CD4-positive, alpha-beta T cell treated with Interleukin-15 for 1 hour (primary cell): ENCODE measurements at places on chromosomes 3 and 15.

- DNase-seq = no peak
Measured at GRCh38 chr15:57323806-57324589, 52.3 kb upstream of the CGNL1 start.

DNA sequence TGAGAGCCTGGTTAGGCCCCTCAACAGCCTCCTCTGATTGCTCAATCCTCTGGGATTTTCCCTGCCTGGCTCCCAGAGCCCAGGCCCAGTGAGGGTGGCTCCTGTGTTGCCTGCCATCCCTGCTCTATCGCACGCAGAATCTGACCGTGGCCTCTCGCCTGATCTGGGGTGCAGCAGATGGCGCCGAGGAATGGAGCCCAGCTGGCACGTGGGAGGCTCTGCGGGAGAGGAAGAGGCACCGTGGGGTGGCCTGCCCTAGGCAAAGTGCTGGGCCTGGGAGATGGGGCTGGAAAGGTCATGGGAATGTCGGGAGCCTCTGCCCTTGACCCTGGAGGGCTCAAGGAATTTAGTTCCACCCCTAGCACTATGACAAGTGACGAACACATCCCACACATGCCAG, 10.3 kb downstream of the SV2B start:
- no peak for DNase-seq

DNA sequence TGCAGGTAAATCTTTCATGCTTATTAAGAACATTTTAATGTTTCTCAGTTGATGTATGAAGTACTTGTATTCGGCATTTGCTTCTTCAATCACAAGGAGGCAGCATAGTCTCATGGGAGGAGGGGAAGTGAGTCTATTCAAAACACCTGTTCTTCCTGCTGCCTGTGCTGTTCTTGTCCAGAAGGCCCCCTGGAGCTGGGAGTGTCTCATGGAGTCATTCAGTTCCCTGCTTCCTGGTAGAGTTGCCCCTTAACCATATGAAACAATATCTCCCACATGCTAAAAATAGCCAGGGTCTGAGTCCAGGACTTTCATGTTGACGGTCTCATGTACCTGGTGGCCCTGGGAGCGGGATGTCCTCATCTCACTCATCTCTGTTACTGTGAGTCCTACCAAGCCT, 15.5 kb upstream of the PPP1R2 start:
- no peak for DNase-seq

DNA sequence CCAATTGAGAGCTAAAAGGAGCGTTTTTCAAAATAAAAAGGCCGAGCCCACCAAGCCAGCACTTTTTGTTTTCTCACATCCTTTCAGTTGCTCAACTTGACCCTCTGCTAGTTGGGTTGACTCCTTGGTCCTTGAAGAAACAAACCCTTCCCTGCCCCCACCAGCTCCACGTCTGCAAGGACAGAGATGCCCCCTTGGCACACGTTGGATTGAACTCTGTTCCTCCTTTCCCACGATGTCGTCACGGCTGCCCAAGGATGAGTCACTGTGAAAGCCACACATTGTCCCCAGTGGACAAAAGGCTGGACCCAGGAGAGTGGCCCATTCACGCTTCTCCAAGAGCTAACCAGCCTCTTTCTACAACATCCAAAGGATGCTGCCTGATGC, 43.0 kb upstream of the SPATA12 start:
- no peak for DNase-seq

- no peak for DNase-seq
Measured at GRCh38 chr3:117485841-117486240, 776.3 kb downstream of the TUSC7 start.

DNA sequence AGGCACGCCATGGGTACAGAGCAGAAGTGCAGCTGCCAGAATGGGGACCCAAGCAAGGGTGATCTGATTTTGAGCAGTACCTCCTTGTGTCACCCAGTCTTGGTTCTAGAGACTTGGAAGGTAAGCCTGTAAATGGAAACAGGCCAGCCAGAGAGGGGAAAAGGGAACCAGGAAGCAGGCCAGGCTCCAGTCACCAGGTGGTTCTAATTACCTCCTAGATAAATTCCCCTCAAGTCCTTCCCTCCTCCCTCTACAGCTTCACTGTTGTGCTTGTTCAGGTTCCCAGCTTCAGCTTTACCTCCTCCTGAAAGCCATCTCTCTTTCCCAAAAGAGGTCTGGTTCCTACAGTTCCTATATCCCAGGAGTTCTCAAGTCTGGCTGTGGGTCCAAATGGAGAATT, 58.8 kb upstream of the SLC7A14 start:
- DNase-seq = no peak

DNA sequence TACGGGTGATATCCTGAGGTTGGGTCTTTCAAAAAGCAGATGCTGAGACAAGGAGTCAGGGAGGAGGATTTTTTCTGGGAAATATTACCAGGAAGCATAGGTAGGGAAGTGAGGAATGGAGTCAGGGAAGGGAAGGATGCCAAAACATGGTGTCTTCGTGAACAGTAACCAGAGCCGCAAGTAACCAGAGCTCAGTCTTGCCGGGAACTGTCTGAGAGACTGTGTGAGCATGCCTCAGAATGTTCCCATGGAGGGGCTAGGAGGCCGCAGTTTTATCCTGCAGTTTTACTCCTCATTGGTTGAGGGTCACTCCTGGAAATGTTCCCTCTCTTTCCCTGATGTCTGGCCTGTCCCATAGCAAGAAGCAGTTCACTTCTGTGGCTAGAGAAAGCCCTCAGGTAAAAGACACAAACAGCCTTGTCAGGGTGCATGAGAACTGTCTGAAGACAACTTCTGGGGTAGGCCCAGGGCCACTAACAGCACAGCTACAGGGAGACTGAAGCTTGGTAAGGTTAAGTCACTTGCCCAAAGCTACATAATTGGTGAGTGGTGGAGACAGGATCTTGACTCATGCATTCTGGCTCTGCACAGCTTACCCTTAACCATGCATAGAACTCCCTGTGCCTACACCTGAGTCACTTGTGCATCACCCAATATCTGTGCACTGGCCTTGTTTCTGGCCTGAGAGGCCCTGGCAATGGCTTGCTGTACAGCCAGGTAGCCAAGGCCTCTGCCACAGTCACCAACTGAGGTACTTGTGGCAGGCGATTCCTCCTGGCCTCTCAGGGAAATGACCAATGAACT, 76.3 kb upstream of the FRMD4B start:
- no peak for DNase-seq

DNA sequence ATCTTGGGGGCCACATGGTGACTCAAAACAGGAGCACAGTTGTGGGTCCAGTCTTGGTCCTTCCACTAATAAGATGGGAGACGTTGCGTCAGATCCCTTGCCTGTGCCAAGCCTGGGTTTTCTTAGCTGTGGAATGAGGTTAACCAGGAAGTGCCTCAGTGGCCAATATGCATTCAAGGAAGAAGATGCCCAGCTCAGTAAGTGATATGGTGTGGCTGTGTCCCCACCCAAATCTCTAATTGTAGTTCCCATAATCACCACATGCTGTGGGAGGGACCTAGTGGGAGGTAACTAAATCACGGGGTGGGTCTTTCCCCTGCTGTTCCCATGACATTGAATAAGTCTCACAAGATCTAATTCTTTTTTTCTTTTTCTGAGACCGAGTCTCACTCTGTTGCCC, 6.4 kb downstream of the ALG1L2 start:
- DNase-seq = no peak
